ENCODE measurements at places on chromosomes 3 and 15.

- H3K36me3 ChIP-seq, result no peaks in the 10 kb centered on the region
- H3K4me3 ChIP-seq, result no peak overlapping the region
- DNase-seq, result no peak
- no peaks in the 10 kb centered on the region for H3K27me3 ChIP-seq
Observed at GRCh38 chr3:74129056-74129455, 485.4 kb downstream of the CNTN3 start.

DNA sequence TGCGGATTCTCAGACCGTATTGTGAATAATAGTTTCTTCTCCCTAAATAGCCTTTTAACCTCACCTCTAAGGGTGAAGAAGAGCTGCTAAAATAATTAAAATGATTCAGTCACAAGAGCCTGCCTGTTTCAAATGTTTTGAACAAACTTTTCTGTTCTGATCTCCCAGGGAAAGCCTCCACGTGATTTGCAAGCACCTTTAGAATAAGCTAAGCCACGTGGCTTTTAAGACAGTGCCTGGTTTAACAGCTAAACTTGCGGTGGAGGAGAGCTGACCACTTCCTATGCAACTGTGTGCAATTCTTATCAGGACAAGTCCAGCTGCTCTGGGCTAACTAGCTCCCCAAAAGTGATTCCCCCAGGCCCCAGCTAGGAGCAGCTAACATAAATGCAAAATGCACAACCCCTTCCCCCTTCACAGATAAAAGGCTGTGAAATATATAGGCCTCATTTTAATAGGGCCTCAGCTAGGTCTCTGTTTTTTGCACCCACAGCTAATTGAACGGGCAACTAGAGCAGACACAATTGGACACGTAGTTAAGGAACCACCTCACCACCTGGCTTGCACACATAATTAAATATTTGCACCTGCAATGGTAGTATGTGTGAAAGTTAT lies 401.2 kb upstream of the NR2F2 start:
- H3K4me3 ChIP-seq, result no peak overlapping the region

DNA sequence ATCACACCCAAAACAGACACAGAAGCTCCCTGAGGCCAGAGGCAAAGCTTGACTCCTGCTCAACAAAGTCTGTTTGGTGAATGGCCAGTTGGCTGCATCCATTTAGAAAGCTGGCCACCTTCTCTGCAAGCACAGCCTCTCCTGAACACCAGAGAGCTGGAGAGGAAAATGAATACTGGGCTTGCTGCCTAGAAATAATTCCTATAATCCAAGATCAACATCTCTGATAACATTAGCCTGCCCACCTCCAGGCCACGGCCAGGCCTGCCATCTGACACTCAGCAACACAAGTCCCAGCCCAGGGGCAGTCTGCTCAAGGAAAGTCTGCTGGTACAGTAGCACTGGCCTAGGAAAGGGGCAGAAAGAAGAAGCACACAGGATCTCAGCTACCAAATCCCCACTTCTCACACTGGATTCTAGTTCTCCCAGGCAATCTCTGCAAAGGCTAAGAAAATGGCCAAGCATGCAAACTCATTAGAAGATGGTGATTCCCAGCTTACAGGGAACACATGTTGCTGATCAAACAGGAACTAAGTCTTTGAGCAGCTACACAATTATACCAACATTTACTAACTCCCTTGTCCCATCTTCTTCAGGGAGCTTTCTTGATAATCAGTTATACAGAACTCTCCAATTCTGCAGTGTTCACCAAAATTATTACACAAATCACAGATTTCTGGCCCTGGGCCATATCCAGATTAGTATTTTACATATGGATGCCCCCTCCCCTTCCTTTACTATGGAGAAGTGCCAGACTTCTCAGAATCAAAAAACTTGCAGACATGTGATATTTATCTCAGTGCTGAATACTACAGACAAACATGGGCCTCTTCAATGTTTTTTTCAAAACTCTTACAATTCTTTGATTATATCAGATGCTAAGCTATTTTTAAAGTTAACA lies 9.9 kb downstream of the TBC1D2B start:
- DNase-seq, result peak; percentile 75
- peaks cover 8% of the 10 kb centered on the region for H3K4me1 ChIP-seq
- H3K27ac ChIP-seq, result peak overlapping the region; percentile 32
- H3K27me3 ChIP-seq, result no peaks in the 10 kb centered on the region
- no peaks in the 10 kb centered on the region for H3K36me3 ChIP-seq
- H3K4me3 ChIP-seq, result no peak overlapping the region

GRCh38 chr3:149280671-149281349 lies 52.6 kb downstream of the TM4SF18 start:
- no peaks in the 10 kb centered on the region for H3K27me3 ChIP-seq
- H3K4me1 ChIP-seq, result no peaks in the 10 kb centered on the region
- no peak overlapping the region for H3K4me3 ChIP-seq

GRCh38 chr15:57060799-57061198 lies 142.4 kb downstream of the TCF12 start:
- H3K4me3 ChIP-seq, result no peak overlapping the region
- DNase-seq, result no peak
- H3K4me1 ChIP-seq, result peaks cover 10% of the 10 kb centered on the region
- no peaks in the 10 kb centered on the region for H3K27me3 ChIP-seq
- H3K36me3 ChIP-seq, result no peaks in the 10 kb centered on the region

DNA sequence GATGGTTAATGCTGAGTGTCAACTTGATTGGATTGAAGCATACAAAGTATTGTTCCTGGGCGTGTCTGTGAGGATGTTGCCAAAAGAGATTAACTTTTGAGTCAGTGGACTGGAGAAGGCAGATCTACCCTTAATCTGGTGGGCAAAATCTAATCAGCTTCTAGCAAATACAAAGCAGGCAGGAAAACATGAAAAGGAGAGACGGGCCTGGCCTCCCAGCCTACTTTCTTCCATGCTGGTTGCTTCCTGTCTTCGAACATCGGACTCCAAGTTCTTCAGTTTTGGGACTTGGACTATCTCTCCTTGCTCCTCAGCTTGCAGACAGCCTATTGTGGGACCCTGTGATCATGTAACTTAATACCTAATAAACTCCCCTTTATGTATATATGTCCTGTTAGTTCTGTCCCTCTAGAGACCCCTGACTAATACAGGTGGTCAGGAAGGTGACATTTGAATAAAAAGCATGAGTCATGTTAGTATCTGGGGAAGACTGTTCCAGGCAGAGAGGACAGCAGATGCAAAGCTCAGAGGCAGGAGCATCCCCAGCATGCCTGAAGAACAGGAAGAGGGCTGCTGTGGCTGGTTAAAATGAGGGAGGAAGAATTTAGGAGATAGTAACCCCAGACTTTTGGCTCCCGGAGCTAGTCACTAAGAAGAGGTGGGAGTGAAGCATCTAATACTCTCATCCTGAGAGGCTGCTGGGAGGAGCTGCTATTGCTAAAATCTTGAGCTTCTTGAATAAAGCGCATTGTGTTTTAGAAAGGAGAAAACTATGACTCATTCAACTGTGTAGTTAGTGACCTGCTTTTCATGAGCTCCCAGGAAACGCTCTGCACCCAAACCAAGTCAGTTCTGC lies 207.4 kb upstream of the HES1 start:
- no peak overlapping the region for H3K4me3 ChIP-seq
- H3K36me3 ChIP-seq, result no peaks in the 10 kb centered on the region

DNA sequence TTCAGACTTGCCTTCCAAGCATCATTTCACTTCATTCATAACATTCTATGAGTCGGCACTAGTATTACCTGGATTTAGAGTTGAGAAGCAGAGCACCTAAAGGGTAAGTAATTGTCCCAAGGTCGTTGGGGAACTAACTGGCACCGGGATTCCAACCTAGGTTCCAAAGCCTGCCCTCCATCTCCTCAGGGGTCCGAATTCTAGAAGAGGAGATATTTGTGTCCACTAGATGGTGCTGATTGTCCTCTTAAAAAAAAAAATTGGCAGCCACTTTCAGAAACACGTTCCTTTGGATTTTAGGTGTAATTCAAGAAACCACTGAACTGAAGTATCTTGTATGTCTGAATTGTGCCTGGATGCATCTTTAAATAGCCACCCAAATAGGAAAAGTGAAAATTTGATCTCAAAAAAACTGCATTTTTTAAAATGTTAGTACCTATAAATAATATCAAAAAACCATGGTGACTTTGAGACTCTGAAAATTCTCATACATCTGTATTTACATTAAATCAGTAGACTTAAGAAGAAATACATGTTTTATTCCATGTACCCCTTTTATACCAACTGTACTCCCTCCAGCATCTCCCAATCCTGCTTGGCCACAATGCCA lies 3.9 kb upstream of the FSIP1 start:
- H3K27ac ChIP-seq, result no peak overlapping the region
- H3K4me3 ChIP-seq, result no peak overlapping the region
- H3K27me3 ChIP-seq, result no peaks in the 10 kb centered on the region

DNA sequence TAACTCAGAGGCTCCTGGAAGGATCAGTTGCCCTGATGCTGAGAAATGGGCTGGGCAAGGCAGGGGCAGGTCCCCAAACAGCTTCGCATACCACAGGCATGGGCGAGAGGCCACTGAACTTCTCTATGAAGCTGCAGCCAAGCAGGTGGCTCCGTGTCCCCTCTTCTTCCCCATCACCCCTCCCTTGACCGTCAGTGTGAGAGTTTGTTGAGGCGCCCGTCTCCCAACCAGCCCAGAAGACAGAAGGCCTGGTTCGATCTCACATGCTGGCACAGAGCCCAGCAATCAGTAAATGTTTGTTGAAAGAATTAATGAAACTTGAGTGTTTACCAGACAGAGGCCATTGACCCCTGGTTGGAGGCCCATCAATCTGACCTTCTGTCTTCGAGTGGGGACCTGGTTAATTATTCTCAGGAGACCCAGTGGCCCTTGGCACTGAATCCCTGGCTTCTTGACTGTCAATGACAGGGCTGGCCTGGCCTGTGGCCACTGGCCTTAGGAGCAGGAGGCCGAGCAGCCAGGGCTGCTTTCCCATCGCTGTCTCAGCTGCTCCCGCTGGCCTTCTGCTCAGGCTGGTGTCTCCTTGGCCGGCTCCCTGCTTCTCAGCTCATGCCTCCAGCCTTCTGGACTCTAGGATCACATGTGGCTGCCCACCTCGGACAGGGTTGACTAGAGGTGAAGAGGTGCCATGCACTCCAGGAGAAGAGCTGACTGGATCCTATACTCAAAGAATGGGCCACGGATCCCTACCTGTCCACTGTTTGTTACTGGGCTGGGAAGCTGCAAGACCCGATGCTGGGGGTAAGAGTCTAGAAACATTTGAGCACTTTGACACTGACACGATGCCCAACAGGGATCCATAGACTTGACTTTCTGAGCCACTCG lies 113.4 kb downstream of the ASB7 start:
- no peaks in the 10 kb centered on the region for H3K4me1 ChIP-seq
- peak; percentile 63 for DNase-seq
- no peak overlapping the region for H3K27ac ChIP-seq
- no peaks in the 10 kb centered on the region for H3K36me3 ChIP-seq
- no peak overlapping the region for H3K4me3 ChIP-seq
- no peaks in the 10 kb centered on the region for H3K27me3 ChIP-seq

DNA sequence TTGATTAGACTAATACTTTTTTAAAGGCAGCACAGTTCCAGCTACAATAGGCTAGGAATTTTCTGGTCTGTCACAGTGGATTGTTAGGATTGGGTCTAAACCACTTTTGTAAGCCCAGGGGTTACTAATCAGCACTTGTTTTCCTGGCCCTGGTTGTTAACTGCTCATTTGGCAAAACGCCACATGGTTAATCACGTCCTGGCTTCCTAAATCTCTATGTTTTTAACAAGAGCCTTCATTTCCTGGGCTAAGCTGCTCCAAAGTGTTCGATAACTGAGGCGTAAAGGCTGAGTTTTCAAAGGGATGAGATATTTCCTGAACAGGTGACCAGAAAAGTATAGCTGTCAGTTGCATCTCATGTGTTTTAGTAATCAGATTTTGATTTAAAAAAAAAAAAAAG lies 38.9 kb upstream of the CLRN1 start:
- no peak for DNase-seq
- H3K27ac ChIP-seq, result no peak overlapping the region
- H3K4me1 ChIP-seq, result no peaks in the 10 kb centered on the region
- H3K4me3 ChIP-seq, result no peak overlapping the region

GRCh38 chr3:10948326-10948725 lies 44.2 kb upstream of the SLC6A1 start:
- no peaks in the 10 kb centered on the region for H3K4me1 ChIP-seq
- no peaks in the 10 kb centered on the region for H3K27me3 ChIP-seq
- no peak for DNase-seq
- no peak overlapping the region for H3K4me3 ChIP-seq
- H3K36me3 ChIP-seq, result no peaks in the 10 kb centered on the region

DNA sequence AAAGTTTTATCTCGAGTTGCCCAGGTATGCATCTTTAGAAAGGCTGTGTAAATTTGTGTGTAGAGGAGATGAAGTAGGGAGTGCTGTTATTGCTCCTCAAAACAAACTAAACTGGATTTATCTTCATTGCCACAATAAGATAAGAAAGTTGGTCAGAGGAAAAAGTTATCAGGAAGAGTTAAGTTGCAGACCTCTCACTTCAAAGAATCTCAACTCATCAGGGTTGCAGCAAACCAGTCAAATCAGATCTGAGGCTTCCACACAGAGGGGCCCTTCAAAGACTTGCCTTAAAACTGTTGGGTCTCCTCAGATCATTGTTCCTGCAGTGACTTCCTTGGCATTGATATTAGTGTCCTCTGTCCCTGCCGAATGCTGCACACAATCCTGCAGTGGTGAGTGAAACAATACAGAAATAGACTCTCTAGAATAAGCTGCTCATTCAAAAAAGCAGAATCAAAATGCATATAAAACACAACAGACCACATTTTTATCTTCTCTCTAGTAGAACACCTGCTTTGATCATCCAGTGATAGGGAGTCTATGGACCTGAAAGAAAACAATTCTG lies 191.2 kb upstream of the CBLB start:
- no peak for DNase-seq
- no peaks in the 10 kb centered on the region for H3K27me3 ChIP-seq
- H3K4me3 ChIP-seq, result no peak overlapping the region

DNA sequence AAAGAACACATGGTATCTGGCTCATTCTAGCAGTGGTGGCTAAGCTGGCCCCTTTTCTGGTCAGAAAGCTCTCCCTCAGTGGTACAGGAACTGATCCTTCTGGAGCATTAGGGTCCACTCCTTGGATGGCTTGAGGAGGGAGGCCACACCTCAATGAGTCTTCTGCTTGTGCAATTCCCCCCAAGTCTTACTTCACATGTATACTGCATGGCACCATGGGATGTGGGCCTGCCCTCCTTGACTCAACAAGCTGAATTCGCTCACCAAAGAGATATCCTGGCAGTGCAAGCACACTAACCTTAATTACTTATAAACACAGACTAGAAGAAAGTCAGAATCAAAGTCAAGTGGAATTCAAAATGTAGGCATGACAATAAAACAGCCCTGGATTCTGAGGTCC lies 133.8 kb upstream of the SLC2A2 start:
- H3K36me3 ChIP-seq, result peaks cover 4% of the 10 kb centered on the region
- H3K4me3 ChIP-seq, result no peak overlapping the region
- no peaks in the 10 kb centered on the region for H3K4me1 ChIP-seq
- no peak for DNase-seq

- no peaks in the 10 kb centered on the region for H3K4me1 ChIP-seq
- H3K27me3 ChIP-seq, result no peaks in the 10 kb centered on the region
- no peaks in the 10 kb centered on the region for H3K36me3 ChIP-seq
- no peak overlapping the region for H3K4me3 ChIP-seq
- H3K27ac ChIP-seq, result no peak overlapping the region
Observed at GRCh38 chr3:178483704-178484103, 52.5 kb upstream of the KCNMB2 start.

- H3K4me1 ChIP-seq, result peaks cover 2% of the 10 kb centered on the region
- no peaks in the 10 kb centered on the region for H3K36me3 ChIP-seq
- H3K27ac ChIP-seq, result peak overlapping the region; percentile 30
Observed at GRCh38 chr3:129180461-129180860, 3.2 kb downstream of the CNBP start.

- no peaks in the 10 kb centered on the region for H3K36me3 ChIP-seq
- H3K27ac ChIP-seq, result no peak overlapping the region
- DNase-seq, result no peak
- no peaks in the 10 kb centered on the region for H3K27me3 ChIP-seq
- no peak overlapping the region for H3K4me3 ChIP-seq
- no peaks in the 10 kb centered on the region for H3K4me1 ChIP-seq
Observed at GRCh38 chr3:23985747-23986544, 40.9 kb downstream of the NR1D2 start.
